ENCODE measurements at places on chromosomes 7 and 10. TPM values are rescaled to one million over a fixed set of nuclear protein-coding genes. Genes with fewer than 3 reads are reported as not detected.

DNA sequence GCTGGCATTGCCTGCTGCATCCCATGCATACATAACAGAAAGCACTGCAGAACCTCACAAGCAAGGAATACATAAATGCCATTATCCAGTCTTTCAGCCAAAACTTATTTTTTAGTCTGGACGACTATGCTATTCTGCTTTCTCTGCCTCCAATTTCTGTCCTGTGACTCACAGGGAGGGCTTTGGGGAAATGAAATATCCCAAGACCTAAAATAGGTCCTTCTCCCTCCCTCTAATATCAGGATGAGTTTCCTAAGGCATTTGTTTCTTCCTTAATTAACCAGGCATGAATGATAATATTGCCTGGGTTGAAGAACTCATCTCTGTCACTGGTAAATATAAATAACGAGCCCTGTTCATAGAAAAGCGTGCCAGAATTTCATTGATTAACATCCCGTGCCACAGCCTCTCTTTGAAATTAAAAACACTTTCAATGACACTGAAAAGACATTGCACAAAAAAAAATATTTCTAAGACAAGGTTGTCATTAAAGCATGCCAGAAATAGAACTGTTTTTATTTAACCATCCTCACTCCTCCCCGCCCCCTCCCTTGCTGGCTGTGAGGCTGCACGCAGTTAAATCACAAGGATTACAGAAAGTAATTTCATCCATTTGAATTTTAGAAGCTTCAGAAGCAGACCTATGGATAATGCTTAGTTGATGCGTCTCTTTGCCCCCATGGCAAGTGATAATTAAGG, 103.0 kb upstream of the ANKRD1 start:
- H3K4me3 ChIP-seq: no peak overlapping the region
- no peaks in the 10 kb centered on the region for H3K27me3 ChIP-seq
- no peaks in the 10 kb centered on the region for H3K36me3 ChIP-seq
- H3K4me1 ChIP-seq: no peaks in the 10 kb centered on the region
- H3K27ac ChIP-seq: no peak overlapping the region

- DNase-seq: no peak
- no peaks in the 10 kb centered on the region for H3K36me3 ChIP-seq
- no peak overlapping the region for H3K4me3 ChIP-seq
- no peaks in the 10 kb centered on the region for H3K27me3 ChIP-seq
- peaks cover 23% of the 10 kb centered on the region for H3K4me1 ChIP-seq
- H3K27ac ChIP-seq: no peak overlapping the region
Observed at GRCh38 chr7:150926066-150926465, 52.1 kb downstream of the KCNH2 start.

DNA sequence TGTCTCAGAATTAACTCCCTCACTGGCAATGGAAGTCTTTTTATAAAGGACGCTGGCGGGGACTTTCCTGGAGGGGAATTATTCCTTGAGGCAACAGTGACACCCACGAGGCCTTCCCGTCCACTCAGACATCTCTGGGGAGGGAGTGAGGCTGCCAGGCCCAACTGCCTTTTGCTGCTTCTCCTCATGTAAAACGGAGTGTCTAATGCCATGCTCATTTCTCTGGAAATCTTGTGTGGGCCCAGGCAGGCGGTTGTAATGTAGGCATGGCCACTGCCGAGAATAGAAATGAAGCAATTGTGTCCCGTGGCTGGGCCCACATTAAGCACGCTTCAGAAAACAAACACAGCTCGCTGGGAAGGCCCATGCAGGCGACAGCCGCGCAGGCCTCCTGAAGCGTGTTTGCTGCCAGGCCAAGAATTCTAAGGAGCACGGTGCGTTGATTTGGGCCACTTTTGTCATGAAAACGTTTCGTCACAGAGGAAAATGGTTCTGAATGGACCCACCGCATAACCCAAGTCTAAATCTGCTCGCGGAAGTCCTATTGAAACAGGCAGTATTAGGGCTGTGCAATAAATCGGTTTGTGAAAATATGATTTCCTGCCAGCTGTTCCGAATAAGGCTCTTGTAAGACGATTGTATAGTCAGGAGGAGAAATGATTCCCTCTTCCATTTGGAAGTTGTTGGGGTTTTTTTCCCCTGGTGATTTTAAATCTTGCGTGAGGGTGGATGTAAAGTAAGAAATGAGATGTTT, 104.2 kb upstream of the CHST15 start:
- H3K27ac ChIP-seq: no peak overlapping the region
- H3K36me3 ChIP-seq: no peaks in the 10 kb centered on the region
- DNase-seq: no peak
- no peaks in the 10 kb centered on the region for H3K27me3 ChIP-seq
- H3K4me3 ChIP-seq: no peak overlapping the region
- no peaks in the 10 kb centered on the region for H3K4me1 ChIP-seq

DNA sequence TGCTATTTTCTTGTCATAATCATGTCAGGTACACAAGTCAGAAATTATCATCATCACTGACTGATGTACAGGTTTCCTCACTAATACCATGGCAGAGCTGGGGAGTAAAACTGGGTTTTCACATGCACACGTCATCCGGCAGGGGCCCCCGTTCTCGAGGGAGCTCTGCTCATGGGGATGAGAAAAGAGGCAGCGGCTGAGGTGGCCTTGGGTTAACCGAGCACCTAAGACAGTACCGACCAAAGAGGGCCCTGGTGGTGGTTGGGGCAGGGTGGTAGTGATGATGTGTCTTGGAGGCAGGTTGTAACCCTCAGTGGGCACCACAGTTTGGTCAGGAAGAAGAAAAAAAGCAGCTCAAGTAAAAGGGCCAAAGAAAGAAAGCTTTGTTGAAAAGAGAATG, 12.1 kb upstream of the TRPV6 start:
- no peaks in the 10 kb centered on the region for H3K36me3 ChIP-seq
- H3K27ac ChIP-seq: no peak overlapping the region
- no peak overlapping the region for H3K4me3 ChIP-seq
- H3K4me1 ChIP-seq: no peaks in the 10 kb centered on the region
- H3K27me3 ChIP-seq: no peaks in the 10 kb centered on the region
- DNase-seq: no peak

- no peak overlapping the region for H3K4me3 ChIP-seq
- no peaks in the 10 kb centered on the region for H3K36me3 ChIP-seq
- H3K4me1 ChIP-seq: no peaks in the 10 kb centered on the region
- DNase-seq: no peak
- no peaks in the 10 kb centered on the region for H3K27me3 ChIP-seq
- no peak overlapping the region for H3K27ac ChIP-seq
Observed at GRCh38 chr7:552868-553635, 33.4 kb upstream of the PDGFA start.

The PON3 gene
- not detected for total RNA-seq

The CDH23 gene
- 5.2 TPM for total RNA-seq

The SFTPA1 gene
- not detected for total RNA-seq
